Neuronal stem cell (in vitro differentiated cells): ENCODE measurements at places on chromosomes 7 and 10.
A peak's percentile ranks its signal among the peaks of the same experiment; 100 is the strongest.

DNA sequence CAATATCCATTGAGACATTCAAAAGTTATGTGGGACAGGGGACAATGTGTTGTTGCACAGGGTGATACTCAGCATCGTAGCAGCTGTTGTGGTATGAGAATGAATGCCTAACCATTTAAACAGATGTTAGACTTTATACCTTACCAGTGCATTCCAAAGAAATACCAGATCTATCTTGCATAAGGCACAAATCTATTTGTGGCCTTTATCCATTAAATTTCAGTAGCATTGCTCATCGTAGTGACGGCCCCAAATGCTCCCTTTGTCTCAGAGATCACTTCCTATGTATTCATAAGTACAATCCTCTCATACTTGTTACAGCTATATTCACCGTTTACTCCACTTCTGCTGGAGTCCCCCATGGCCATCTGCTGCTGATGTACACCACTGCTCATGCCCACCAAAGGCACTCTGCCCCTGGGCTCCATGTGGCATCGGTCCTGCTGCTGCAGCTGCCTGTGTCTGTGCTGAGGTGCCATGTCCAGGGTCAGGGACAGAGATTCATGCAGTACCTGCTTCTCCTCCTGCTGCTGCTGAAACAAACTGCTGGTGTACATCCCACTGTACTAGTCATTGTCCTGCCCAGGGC is 96.3 kb downstream of the CPED1 start:
- DNase-seq: no peak

DNA sequence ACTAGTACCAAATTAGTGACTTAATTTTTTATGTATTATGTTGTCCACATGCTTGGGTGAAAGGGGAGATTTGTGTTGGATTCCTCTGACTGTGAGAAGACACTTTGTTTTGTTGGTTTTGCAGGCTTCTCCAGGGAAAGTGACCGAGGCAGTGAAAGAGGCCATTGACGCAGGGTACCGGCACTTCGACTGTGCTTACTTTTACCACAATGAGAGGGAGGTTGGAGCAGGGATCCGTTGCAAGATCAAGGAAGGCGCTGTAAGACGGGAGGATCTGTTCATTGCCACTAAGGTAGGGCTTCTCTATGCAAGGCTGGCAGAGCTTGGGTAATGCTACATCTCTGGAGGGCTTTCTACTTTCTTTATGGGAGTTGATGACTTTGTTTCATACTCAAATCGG is 4.5 kb downstream of the AKR1E2 start:
- DNase-seq: no peak

DNA sequence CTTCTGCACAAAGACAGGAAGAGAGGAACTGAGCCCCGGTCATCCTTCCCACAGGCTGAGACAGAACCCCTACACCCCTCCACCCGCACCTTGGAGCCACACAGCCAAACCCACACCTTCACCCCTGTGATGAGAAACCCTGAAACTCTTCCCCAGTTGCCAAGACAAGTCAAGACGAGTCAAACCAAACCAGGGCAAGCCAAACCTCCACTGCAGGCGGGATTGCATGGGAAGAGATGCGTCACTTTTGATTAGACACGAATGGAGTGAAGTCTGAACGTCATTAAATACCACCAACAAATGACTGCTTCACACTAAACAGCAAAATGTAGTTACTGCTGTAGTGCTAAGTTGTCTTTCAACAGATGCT is 73.8 kb downstream of the PRPF18 start:
- DNase-seq: no peak

- no peak for DNase-seq
These were observed 558.5 kb upstream of the MGMT start for GRCh38 chr10:128908499-128908898.

- DNase-seq: peak; percentile 52
These were observed 85.8 kb upstream of the EGFR start for GRCh38 chr7:54932818-54933543.

DNA sequence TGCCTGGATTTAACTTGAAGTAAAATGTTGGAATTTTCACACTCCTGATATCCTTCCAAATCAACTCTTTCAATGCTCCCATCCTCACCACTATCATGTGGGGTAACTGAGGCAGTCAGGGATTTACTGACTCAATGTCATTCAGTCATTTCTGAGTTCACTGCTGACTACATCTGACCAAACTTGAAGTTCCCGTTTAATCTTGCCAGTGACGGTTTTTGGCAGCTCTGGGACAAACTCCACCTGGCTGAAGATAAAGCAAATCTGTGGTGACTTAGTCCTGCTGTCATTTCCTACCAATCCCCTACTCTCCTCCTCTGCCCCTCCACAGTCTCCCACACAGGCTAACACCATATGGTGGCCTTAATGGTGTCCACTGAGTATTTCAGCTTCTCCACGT is 22.7 kb upstream of the ACSM6 start:
- DNase-seq: no peak

DNA sequence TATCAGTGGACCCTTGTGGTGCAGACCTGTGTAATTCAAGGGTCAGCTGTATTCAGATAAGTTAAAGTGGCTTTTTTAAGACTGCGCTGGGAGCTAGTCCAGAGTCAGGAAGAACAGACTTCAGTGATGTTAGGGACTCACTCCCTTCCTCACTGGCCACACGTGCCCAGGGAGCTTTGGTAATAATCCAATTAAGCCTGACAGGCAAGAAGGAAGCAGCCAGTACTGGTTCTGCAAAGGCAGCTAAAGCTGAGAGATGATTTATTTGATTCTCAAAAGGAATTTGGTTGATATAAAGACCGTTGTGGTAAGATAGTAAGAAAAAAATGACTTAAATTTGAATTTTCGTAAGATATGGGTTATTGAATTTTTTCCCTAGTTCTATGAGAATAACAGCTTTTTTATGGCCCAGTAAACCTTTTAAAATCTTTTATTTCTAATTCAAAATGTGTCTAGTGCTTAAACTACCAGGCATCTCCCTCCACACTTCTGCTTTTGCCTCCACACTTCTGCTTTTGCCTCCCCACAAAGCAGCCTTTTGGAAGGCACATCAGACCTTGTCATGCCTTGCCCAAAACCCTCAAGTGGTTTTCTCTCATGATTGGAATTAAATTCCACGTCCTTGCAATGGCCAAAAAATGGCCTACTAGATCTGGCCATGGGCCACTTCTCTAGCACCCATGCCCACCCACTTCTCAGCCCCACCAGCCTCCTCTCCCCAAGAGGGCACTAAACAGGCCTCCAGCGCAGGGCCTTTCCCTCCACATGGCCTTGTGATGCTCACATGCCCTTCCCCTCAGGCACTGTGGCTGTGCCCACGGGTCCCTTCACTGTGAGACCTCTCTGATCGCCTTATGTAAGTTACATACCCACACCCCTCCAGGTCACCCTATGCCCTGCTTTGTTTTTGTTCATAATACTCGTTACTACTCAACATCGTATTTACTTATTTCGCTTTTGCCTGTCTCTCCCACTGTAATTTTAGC is 92.5 kb downstream of the POU6F2 start:
- no peak for DNase-seq

- DNase-seq: no peak
These were observed 71.8 kb downstream of the HHEX start for GRCh38 chr10:92761571-92761970.

DNA sequence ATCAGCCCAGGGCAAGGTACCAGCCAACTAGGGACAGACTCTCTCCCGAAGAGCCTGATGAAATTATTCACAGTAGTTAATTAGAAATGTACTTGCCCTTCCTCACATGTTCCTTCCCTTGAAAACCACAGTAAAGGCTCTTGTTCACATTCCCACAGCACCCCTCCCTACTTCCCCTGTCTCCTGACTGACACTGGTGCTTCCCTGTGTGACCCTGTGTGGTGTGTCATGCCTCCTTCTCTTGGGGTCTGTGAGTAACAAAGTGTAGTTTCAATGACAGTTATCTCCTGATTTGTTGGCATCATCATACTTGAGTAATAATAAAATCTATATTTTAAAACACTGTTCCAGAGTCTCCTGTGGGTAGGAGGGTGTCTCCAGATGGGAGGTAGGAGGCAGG is 209.7 kb downstream of the ABCA13 start:
- no peak for DNase-seq

- no peak for DNase-seq
These were observed 62.3 kb downstream of the C10orf120 start for GRCh38 chr10:122637376-122637775.

GRCh38 chr10:31650010-31650409 is 278.6 kb downstream of the ARHGAP12 start:
- DNase-seq: no peak

DNA sequence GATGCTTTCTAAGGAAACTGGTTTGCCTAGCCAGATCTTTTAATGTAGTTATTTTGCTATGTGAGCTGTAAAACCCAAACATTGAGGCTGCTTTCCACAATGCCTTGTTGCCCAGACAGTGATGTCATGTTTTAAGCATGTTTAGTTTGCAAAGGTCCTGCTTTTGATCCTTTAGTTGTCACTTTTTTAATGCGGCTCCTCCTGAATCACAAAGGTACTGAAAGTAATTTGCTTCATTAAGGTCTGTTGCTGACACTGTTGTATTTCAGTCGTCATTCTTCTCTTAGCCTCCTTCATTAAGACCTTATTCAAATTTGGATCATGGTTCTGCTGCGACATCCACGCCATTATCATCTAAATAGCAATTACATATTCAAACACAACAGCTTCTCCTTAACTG is 10.6 kb downstream of the RPA3 start:
- DNase-seq: peak; percentile 26

DNA sequence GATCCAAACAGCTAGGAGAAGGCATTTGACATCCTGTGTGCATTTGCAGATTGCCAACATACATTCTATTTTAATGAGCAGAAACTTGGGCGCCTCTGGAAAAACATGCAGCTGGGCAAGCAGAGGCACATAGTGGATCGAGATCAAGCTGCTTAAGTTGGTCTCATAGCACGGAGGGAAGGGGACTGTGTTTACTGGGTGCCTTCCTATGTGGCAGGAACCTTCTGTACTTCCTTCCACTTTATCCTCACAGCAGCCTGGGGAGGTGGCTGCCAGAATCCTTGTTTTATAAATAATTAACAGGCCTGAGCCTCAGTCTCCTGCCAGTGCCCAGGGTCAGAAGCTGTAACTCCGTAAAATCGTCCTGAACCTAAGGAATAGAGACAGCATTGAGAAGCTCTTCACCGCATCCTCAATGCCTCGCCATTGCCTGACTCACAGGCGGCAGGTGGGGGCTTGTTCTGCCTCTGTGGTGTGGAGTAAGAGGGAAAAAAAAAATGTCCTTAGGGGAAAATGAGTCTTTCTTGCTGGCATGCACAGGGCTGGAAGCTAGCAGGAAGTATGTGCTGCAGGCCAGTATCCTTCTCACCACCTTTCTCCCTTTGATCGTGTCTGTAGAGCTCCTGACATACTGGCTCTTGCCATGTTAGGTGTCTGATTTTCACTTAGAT is 6.2 kb downstream of the VWA2 start:
- DNase-seq: no peak

DNA sequence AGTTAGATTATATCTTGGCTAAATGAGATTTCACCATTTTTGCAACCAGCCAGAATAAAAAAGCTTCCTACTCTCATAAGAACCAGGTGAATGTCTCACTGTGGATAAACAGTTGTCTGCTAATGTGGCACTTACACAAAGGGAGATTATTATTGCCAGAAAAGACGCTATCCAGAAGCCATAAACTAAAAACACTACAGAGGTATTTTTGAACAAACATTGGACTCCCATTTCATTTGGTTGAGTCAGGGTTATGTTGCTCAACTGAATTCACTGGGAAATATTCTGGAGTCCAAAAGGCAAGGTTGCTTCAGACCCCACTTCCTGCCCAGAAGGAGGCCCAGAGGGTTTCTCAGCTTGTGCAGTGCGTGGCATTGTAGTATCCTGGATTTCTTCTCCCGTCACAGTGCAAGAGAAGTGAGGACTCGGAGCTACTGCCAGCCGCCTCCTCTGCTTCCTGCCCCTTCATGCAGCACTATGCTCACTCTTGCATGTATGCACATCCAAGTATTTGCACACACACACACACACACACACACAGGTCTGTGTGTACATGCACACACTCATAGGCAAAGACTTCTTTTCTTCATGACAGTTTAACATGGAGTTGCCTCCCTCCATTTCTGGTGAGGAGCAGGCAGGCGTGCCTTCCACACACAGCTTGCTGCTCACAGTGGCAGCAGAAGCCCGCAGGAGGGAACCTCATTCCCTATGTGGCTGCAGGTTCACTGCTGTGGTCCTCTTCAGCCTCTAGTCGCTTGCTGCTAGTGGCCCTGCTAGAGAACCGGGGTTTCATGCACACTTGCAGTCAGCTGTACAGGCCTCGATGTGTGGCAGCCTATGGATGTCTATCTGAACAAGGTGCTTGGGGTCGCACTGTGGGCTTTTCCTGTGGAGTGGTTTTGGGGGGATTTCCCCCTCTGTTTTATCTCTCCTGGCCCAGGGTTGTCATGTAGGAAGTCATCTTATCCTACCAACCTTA is 10.1 kb downstream of the DENND10 start:
- no peak for DNase-seq

DNA sequence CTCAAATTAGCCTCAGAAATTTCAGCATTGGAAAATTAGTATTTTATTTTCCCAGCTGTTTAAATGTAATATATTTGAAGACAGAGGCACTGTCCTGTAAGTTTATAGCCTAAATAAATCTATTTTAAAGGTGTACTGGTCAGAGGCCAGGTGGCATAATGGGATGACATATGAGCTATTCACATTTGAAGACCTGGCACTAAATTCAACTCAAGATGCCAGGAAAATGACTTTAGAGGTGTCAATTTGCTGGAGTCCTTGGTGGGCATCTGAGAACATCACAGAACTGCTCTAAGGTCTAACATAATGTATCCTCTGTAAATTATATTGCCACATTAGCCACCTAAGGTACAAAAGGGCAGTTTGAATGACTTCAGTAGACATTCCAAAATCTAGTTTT is 348.9 kb upstream of the BMPER start:
- no peak for DNase-seq

DNA sequence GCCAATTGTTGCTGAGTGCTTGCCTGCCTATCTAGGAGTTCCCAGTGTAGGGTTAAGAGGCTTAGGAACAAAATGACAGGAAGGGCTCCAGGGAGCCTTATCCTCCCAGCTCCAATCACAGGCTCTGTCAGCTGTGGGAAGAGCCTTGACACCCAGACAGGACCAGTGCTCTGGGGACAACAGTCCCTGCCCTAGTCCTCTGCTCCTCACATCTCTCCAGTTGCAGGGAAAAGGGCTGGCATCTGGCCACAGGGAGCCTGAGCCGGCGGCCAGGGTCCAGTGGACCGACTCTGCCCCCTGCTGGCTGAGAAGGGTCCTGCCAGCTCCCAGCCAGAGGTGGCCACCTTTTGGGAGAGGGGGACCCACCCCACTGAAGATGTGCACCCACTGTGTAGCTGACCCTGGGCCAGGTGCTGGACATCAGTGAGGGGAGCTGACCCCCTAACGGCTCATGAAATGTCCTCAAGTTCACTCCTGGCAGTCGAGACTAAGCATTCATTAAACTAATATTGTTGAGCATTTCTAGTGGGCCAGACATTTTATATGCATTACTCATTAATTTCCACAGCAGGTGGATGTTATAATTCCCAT is 17.6 kb downstream of the DNAJB12 start:
- DNase-seq: peak; percentile 64

- DNase-seq: no peak
These were observed 23.1 kb upstream of the PON2 start for GRCh38 chr7:95457947-95458346.

- DNase-seq: no peak
These were observed 553 bp downstream of the VDAC2 start for GRCh38 chr10:75211007-75211691.
